ENCODE measurements at places on chromosomes 2 and 18.

DNA sequence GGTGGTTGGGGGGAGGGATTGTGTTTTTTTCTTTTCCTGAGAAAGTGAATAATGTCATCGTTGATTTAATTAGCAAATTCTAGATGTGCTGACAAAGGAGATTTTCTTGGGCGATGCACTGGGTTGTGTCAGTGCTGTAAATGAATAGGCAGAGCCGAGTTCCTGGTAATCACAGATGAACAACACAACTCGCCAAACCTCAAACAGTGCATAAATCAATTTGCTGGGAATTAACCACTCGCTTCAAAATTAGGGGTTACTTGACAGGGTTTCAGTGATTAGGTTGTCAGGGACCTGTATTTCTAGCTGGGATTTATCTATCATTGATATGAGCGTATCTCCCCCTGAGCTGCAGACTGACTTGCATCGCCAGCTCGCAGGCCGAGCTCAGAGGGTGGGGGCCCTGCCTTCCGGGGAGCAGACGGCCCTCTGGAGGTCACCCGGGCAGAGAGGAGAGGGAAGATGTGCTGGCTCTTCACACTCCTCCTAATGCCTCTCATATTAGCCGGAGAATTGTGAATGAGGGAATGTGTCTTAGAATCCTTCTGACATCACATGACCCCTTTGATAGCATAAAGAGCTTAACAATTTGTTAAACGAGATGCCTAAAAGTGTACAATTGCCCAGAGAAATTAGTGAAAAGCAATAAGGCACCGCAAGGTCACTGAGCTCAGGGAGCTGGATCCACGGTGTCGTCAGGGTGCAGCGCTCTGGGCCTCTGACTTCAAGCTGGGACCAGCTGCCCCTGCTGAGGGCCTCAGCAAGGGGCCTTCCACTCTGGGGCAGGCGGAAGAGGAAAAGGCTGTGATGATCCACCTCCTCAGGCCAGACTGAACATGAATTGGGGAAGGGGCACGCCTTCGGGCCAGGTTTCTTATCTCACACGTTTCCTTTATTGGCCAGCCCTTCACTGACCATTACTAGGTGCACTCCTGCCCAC lies 48.9 kb downstream of the SMIM21 start:
- DNase-seq = no peak

GRCh38 chr2:189466656-189467055 lies 25.4 kb downstream of the WDR75 start:
- DNase-seq = no peak

GRCh38 chr18:76410660-76411417 lies 84.2 kb downstream of the ZNF516 start:
- no peak for DNase-seq

DNA sequence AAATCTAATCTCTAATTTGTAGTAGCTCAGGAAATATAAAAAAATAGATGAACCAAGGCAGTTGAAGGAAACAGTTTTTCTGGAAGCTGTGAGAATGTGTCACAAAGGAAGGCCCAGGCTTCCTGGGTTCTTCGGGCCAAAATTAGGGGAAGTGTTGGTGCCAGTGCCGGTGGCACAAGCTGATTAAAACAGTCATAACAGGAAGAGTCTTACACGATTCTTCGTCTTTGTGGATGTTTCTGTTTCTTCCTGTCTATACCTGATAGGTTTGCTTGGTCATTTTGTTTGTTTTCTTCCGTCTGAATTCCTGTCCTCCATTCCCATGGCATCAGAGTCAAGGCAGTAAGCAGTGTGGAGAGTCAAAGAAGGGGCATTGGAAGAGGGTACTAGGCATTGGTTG lies 235.4 kb upstream of the RASGRP3 start:
- no peak for DNase-seq

- no peak for DNase-seq
Measured at GRCh38 chr2:199684832-199685231, 166.2 kb downstream of the FTCDNL1 start.

DNA sequence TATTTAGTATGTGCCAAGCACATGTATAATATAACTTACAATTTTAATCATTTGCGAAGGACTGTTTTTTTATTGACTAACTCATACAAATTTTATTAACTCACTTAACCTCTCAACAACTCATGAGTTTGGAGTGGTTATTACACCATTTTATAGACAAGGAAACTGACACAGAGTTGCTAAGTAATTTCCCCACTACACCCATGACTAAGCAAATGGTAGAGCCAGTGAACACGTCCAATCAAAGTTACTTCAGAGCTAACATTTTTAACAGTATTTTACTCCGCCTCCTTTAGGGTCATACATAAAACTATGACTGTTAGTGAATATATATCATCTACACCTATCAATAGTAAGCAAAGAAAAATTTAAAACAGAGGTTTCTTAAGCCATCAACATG lies 556.7 kb upstream of the FSIP2 start:
- no peak for DNase-seq

DNA sequence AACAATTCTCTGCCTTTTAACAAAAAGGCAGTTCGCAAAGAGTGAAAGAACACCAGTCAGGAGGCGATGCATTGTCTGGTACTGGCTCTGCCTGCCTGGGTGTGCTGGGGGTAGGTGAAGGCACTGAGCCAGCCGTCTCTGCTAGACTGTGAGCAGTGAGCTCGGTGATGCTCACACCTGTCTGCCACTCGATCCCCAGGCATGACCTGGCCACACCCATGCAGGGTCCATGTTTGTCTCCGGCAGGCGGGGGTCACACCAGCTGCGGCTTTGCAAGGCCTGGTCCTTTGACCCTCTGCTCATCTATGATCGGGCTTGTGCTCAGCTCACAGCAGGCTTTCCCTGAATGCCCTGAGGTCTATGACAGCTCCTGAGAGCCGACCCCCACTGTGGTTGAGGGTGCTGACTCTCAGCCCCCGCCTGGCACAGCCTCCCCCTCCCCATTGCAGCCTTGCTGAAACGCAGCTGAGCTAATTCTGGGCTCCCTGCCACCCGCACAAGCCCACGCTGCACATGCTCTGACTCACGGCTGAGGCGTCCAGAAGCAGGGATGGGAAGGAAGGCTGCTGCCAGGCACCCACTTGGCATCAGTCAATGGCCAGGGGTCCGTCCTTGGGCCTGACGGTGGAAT lies 23.7 kb downstream of the CRACDL start:
- peak; percentile 74 for DNase-seq

DNA sequence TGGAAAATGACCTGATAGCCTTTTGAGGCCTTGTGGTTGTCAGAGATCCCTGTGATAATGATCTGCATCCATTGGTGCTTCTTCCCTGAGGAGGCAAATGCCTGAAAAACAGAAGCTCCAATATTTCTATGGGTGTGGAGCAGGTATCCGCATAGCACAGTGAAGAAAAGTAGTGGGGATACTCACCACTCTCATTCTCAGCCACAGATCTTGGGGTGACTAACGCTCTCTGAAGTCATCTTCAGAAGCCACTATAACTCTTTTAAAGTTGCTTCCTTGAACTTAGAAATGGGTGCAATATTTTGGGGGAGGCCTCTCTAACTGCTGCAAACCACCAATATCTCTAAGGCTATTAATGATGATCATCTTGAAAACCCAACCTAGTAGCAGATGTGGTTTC lies 46.2 kb downstream of the ARHGAP15 start:
- no peak for DNase-seq

DNA sequence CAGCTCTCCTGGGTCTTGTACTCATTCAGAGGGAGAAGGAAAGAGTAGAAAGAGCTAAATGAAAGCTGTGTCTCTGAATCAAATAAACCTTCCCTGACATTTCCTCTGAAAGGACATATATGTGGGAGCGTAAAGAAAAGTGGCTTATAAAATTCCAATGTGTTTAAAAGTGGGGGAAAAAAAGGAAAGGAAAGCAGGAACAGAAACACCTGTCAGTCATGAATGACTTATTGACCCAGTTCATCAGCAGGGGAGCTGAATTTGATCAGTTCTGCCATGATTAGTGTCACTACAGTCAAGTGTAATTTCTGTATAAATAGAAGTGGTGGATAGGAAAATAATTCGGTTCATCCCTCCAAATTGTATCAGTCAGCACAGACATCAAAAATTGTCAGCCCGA lies 382.5 kb downstream of the ERBB4 start:
- DNase-seq = no peak

- DNase-seq = no peak
Measured at GRCh38 chr18:63311118-63312018, 8.2 kb downstream of the BCL2 start.

GRCh38 chr2:207711750-207712530 lies 500 bp downstream of the CCNYL1 start:
- peak; percentile 90 for DNase-seq

GRCh38 chr2:120700659-120701058 lies 35.0 kb upstream of the GLI2 start:
- no peak for DNase-seq

GRCh38 chr18:36798738-36799473 lies 29.9 kb downstream of the TPGS2 start:
- no peak for DNase-seq

GRCh38 chr18:12049978-12050811 lies 43.4 kb upstream of the ANKRD62 start:
- no peak for DNase-seq

GRCh38 chr2:4903656-4904348 lies 788.4 kb upstream of the SOX11 start:
- no peak for DNase-seq

GRCh38 chr2:101858246-101858645 lies 133.5 kb upstream of the IL1R2 start:
- no peak for DNase-seq

GRCh38 chr2:192407692-192408091 lies 213.0 kb upstream of the TMEFF2 start:
- DNase-seq = no peak

DNA sequence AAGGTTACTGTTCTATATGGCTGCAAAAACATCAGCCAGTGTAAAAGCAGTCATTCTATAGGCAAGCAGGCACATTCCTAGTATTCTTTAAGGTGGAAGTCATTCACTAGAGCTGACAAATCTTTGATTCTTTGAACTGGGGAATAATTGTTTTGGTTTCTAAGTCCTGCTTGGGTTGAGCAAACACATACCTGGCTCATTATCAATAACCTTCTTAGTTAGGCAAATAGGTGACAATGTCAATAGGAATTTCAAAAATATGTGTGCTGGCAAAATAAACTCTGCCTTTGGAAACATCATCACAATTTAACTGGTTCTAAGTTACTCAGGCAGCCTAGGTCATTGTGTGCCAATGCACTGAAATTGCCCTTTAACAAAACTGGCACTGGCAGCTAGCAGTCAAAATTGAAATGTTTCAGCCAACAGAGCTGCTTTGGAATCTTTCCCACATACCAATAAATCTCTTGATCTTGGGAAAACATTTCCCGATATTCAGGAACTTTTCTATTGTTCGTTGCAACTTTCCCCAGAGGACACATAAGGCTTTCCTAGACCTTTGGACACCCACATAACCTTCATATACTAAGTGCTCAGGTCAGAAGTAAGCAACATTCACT lies 402.0 kb upstream of the MMADHC start:
- no peak for DNase-seq

DNA sequence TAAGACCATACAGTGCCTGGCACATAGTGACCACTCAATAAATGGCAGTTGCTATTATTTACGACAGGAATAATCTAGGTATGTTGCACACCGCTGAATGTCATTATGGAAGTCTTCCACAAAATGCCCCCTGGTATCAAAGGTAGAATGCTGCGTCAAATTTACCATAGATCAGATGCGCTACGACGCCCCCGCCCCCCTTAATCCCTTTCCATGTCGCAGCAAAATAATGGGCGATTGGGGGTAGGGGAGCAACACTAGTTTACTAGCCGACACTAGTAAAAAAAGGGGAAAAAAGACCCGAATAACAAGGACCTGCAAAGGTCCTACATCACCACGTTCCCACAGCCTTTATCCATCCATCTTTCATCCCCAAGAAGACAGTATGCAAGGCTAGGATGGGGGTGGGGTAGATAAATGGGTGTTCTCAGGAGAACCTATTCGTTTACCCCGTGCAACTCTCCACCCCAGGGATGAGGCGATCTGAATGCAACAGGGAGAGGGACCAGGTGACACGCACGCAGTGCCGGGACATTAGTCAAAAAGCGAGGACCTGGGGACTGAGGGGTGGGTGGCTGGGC lies 455 bp downstream of the PREPL start:
- no peak for DNase-seq

- no peak for DNase-seq
Measured at GRCh38 chr18:73563345-73563744, 584.3 kb downstream of the FBXO15 start.

- DNase-seq = no peak
Measured at GRCh38 chr2:105872142-105872728, 127.5 kb downstream of the NCK2 start.

DNA sequence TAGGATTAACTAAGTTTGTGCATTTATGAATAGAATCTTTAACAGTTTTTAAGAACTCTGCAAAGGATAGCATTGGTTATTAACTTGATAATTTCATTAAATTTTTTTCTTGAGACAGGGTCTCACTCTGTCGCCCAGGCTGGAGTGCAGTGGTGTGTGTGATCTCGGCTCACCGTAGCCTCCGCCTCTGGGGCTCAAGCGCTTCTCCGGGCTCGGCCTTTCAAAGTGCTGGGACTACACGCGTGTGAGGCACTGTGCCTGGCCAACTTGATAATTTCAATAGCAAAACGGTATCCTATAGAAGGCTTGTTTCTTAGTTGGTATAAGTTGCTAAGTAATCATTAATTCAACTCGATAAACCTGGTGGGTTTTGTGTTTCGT lies 38.0 kb downstream of the ADNP2 start:
- DNase-seq = no peak

GRCh38 chr2:48755473-48755872 lies at the start of gene LHCGR:
Gene LHCGR (minus strand): TSS chr2:48755724. CDS start chr2:48755671, 53 bp downstream.
- no peak for DNase-seq

- DNase-seq = no peak
Measured at GRCh38 chr18:42078711-42079110, 123.7 kb downstream of the PIK3C3 start.

DNA sequence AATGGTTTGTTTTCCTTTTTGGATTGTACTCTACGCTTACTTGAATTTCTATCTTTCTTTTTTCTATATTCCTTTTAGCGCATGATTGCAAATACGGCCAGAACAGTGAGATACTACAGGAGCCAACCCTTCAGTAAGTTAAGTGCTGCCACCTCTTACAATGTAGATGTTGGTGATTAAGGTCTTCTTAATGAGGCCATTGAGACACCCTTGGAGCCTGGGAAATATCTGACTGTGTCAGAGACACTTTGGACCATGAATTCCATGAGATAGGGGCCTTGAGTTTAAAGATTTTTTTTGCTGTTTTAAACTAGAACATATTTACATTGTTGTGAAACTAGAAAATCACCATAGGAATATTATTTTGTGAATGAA lies 27.1 kb upstream of the MAP3K20 start:
- no peak for DNase-seq

DNA sequence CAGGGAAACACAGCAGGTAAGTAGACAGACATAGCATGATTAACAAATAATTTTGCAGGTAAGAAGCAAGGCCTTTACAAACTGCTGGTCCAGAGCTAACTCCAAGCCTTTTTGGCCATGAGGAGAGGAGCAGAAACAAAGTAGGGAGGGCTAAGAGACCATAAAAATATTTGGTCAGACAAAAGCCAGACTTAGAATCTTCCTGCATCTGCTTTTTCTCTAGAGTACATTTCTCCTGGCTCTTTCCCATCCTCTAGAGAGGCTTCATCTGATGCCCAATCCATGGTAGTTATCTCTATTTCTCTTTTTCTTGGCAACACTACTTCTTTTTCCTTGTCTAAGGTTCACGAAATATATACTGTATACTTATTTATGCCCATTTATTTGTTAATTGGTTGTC lies 577.1 kb downstream of the PIK3C3 start:
- no peak for DNase-seq

All from posterior vena cava (tissue), 2 donors.